ENCODE measurements at places on chromosomes 11 and 22. TPM values are rescaled to one million over a fixed set of nuclear protein-coding genes. Genes with fewer than 3 reads are reported as not detected.

Gene RASD2
- not detected for total RNA-seq

Gene LRRN4CL
- total RNA-seq = 1.3 TPM

Gene LSP1
- 0.24 TPM for total RNA-seq

GRCh38 chr11:65868076-65868667 is 4.4 kb downstream of the EFEMP2 start:
- no peak overlapping the region for H3K4me3 ChIP-seq
- DNase-seq = no peak
- no peak overlapping the region for H3K27ac ChIP-seq

- peaks cover 56% of the 10 kb centered on the region for H3K27me3 ChIP-seq
- H3K4me1 ChIP-seq = peaks cover 57% of the 10 kb centered on the region
- peak overlapping the region; percentile 97 for H3K4me3 ChIP-seq
- H3K27ac ChIP-seq = peak overlapping the region; percentile 100
- DNase-seq = peak; percentile 69
Observed at GRCh38 chr22:39522567-39523300, 2.4 kb downstream of the ATF4 start.

DNA sequence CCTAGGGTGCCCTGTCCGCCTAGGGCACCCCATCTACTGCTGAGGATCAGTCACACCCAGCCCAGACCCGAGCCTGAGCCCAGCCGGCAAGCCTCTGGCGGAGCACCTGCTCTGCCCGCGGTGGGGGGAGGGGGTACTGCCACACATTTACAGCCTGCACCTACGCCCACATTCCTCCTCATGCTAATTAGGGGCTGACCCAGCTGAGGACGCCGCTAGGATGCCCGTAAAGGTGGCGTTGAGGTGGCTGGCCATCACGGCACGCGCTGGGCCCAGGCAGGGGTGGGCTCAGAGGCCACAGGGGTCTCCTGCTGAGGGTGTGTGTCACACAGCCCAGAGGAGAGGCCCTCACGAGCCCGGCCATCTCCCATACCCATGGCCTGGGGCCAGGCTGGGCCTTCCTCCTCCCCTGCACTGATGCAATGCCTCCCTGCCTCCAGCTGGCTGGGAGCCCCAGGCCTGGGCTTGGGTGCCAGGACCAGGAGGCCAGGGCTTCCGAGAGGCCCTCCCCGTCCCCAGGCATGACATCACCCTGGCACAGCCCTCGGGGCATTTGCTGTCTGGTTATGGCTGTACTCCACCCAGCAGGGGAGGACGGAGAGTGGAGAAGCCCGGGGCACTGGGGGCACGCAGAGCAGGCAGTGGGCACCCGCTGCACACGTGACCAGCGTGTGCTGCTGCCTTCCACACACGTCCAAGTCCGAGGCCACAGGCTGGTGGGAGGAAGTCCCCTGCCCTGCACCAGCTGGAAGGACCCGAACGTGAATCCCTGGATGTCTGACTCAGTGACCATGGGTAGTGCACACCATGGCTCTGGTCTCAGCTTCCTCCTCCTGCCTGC is 12.7 kb downstream of the DUSP8 start:
- H3K27ac ChIP-seq = no peak overlapping the region
- H3K27me3 ChIP-seq = no peaks in the 10 kb centered on the region
- H3K36me3 ChIP-seq = no peaks in the 10 kb centered on the region

DNA sequence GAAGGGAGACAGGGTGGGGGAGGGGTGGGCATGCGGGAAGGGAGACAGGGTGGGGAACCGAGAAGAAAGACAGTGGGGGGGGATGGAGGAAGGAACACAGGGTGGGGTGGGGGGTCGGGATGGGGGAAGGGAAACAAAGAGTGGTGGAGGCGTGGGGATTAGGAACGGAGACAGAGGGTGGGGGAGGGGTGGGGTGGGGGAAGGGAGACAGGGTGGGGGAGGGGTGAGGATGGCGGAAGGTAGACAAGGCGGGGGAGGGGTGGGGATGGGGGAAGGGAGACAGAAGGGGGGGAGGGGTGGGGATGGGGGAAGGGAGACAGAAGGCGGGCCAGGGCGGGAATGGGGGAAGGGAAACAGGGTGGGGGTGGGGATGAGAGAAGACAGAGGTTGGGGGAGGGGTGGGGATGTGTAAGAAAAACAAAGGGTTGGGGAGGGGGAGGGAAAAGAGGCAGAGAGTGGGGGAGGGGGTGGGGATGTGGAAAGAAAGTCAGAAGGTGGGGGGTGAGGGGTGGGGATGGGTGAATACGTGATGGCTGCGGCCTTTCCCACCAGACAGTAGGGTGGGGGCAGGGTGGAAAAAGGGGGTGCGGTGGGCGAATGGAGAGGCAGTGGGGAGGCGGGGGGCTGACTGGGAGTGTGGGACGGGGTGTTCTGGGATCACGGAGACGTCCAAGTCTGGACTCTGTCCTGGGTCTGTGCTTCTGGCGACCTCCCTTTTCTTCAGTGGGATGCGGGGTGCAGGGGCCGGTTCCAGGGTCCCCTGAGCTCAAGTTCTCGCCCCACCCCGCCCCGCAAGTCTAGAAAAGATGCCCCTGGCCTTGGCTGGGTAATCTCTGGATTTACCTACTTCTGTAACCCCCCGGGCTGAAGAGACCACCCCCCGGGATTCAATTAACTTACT is 744 bp downstream of the PRAME start:
- peaks cover 3% of the 10 kb centered on the region for H3K27me3 ChIP-seq
- DNase-seq = no peak
- no peaks in the 10 kb centered on the region for H3K4me1 ChIP-seq

Data from HFFc6 (cell line).